ENCODE measurements at places on chromosomes 16 and 17. TPM values are rescaled to one million over a fixed set of nuclear protein-coding genes. Genes with fewer than 3 reads are reported as not detected.

DNA sequence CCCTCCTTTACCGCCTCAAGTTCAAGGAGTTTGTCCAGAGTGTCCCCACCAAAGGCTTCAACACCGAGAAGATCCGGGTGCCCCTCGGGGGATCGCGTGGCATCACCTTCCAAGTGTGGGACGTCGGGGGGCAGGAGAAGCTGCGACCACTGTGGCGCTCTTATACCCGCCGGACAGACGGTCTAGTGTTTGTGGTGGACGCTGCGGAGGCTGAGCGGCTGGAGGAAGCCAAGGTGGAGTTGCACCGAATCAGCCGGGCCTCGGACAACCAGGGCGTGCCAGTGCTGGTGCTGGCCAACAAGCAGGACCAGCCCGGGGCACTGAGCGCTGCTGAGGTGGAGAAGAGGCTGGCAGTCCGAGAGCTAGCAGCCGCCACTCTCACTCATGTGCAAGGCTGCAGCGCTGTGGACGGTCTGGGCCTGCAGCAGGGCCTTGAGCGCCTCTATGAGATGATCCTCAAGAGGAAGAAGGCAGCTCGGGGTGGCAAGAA lies 1.1 kb downstream of the ARL4D start:
- DNase-seq: peak; percentile 41

DNA sequence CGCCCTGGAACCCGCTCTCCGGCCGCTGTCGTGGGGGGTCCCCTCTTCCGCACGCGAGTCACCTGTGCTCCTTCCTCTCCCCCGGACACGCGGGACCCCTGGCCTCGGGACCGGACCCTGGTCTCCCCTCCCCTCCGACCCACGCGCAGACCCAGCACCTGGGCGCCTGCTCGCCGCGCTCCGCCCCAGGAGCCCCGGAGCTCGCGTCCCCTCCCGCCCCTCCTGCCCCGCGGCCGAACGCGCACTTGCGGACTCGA lies 762 bp downstream of the RAB40B start:
- DNase-seq: no peak

- DNase-seq: no peak
Measured at GRCh38 chr16:60405286-60405685, 1631.0 kb downstream of the CDH8 start.

DNA sequence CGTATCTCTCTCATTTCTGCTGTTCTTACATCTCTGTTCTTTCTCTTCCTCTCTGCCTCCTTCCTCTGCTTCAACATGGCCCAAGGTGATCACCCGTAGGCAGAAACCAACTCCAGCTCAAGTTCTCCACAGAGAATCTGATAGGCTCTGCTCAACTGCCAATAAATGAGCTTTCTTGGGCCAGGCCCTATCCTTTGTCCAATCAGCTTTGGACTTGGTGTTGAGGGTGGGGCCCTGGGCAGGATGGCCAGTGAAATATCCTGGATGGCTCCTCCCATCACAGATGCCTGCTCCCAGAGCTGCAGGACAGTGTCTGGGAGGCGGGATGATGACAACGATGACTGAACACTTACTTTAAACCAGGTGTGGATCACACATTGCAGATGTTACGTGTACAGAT lies 17.4 kb upstream of the BRD7 start:
- peak; percentile 21 for DNase-seq

Gene TMEM92
- 27.5 TPM for polyA plus RNA-seq
